ENCODE measurements at places on chromosomes 2 and 18. TPM values are rescaled to one million over a fixed set of nuclear protein-coding genes. Genes with fewer than 3 reads are reported as not detected.
A peak's percentile ranks its signal among the peaks of the same experiment; 100 is the strongest.

Gene CAPG
- 23.9 TPM for total RNA-seq

DNA sequence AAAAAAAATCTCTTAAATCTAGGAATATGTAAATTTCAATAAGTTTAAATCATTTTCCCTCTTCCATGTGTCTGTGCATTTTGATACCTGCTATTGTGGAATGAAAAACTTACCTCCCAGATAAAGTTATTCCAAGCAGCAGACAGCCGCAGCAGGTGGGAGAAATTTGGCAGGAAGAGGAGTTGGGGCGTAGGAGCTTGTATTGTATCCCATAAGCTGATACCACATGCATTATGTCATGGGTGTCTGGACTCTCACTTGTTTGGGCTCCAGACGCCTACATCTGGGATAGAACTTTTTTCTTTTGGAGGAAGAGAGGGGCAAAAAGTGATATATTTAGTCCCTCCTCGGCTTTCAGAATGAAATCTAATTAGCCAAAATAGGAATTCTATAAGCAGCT is 59.3 kb upstream of the TCF4 start:
- no peaks in the 10 kb centered on the region for H3K27me3 ChIP-seq
- no peaks in the 10 kb centered on the region for H3K36me3 ChIP-seq
- H3K4me3 ChIP-seq, result no peak overlapping the region
- no peaks in the 10 kb centered on the region for H3K4me1 ChIP-seq

DNA sequence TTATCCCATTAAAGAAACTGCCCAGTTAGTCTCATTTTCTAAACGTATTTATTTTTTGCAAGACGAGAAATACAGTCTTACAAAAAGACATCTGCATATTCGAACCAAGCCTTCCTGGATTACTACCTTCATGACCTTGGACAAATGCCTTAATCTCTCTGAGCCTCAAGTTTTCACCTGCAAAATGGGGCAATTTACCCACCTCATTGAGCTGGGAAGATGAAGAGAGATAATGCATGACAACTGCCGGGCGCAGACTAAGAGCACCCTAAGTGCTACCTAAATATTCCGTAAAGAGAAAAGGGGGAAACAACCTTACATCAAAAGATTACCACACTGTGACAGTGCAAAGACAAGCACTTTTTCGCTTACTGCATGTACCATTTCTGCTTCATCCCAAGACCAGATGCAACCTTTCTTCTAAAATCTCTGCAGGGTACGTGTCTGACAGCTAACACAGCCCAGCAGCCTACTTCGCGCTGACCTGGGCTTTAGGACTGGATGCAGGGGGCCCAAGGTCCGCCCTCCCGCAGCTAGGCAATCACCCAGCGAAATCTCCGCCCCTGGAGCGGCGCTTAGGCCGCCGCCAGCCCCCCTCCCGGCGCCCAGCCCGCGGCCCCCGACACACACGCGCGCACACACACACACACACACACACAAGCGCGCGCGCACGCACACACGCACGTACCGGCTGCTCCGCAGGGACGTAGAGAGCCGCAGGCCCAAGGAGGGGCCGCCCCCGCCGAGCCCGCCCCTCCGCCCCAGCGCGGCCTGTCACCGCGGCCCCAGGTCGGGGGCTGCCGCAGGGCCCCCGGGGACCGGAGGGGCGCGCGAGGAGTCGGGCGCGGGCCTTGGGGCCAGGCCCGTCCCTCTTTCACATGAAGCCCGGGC is 766 bp downstream of the MAP3K2 start:
- H3K4me1 ChIP-seq, result peaks cover 12% of the 10 kb centered on the region
- DNase-seq, result peak; percentile 91
- H3K27ac ChIP-seq, result peak overlapping the region; percentile 98
- peaks cover 10% of the 10 kb centered on the region for H3K27me3 ChIP-seq

Gene ASIC4
- total RNA-seq, result 2.4 TPM

- H3K27ac ChIP-seq, result no peak overlapping the region
- H3K4me3 ChIP-seq, result no peak overlapping the region
- no peaks in the 10 kb centered on the region for H3K27me3 ChIP-seq
- no peaks in the 10 kb centered on the region for H3K4me1 ChIP-seq
- peaks cover 30% of the 10 kb centered on the region for H3K36me3 ChIP-seq
Measured at GRCh38 chr2:37274359-37274965, 43.0 kb downstream of the NDUFAF7 start.

DNA sequence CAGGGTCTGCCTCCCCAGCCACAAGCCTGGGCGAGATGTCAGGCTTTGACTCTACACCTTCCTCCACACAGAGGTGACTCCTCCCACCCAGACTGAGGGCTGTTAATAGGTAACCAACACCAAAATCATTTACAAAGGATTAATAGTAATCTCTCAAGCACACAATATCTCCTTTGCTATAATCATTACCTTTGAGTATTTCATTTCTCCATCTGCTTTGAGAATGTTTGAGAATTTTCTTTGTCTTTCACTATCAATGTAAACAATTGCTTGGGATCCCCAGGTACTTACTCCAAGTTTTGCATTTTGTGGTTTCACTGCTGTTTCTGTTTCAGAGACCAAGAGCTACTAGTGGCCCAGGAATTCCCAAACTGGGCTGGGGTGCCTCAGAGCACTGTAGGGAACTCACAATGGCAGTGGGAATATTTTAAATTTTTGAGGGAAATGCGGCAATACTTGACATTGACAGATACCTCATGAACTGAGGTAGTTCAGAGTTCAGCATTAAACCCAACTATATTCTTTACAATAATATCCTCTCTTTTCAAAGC is 166.4 kb upstream of the MGAT5 start:
- H3K27ac ChIP-seq, result peak overlapping the region; percentile 35
- H3K4me1 ChIP-seq, result peaks cover 18% of the 10 kb centered on the region
- H3K27me3 ChIP-seq, result no peaks in the 10 kb centered on the region
- H3K36me3 ChIP-seq, result no peaks in the 10 kb centered on the region

GRCh38 chr2:229401171-229401865 is 130.2 kb upstream of the PID1 start:
- no peaks in the 10 kb centered on the region for H3K4me1 ChIP-seq
- H3K27ac ChIP-seq, result no peak overlapping the region
- H3K4me3 ChIP-seq, result no peak overlapping the region
- H3K36me3 ChIP-seq, result no peaks in the 10 kb centered on the region
- no peak for DNase-seq

GRCh38 chr2:62692225-62692624 is 13.3 kb upstream of the EHBP1 start:
- H3K27me3 ChIP-seq, result no peaks in the 10 kb centered on the region
- H3K4me1 ChIP-seq, result peaks cover 3% of the 10 kb centered on the region
- DNase-seq, result no peak
- H3K4me3 ChIP-seq, result no peak overlapping the region
- no peaks in the 10 kb centered on the region for H3K36me3 ChIP-seq
- no peak overlapping the region for H3K27ac ChIP-seq

GRCh38 chr2:100784681-100785080 is 35.3 kb upstream of the NPAS2 start:
- no peaks in the 10 kb centered on the region for H3K36me3 ChIP-seq
- no peak for DNase-seq
- no peaks in the 10 kb centered on the region for H3K27me3 ChIP-seq
- peaks cover 7% of the 10 kb centered on the region for H3K4me1 ChIP-seq
- no peak overlapping the region for H3K27ac ChIP-seq

Gene AOX1
- total RNA-seq, result 5.7 TPM

- no peaks in the 10 kb centered on the region for H3K27me3 ChIP-seq
- no peaks in the 10 kb centered on the region for H3K4me1 ChIP-seq
- no peak overlapping the region for H3K4me3 ChIP-seq
- H3K27ac ChIP-seq, result no peak overlapping the region
Measured at GRCh38 chr2:31302940-31303563, 69.1 kb downstream of the EHD3 start.

GRCh38 chr2:43758739-43759138 is 15.1 kb upstream of the DYNC2LI1 start:
- H3K36me3 ChIP-seq, result no peaks in the 10 kb centered on the region
- no peak overlapping the region for H3K27ac ChIP-seq
- DNase-seq, result no peak
- no peak overlapping the region for H3K4me3 ChIP-seq
- no peaks in the 10 kb centered on the region for H3K27me3 ChIP-seq

DNA sequence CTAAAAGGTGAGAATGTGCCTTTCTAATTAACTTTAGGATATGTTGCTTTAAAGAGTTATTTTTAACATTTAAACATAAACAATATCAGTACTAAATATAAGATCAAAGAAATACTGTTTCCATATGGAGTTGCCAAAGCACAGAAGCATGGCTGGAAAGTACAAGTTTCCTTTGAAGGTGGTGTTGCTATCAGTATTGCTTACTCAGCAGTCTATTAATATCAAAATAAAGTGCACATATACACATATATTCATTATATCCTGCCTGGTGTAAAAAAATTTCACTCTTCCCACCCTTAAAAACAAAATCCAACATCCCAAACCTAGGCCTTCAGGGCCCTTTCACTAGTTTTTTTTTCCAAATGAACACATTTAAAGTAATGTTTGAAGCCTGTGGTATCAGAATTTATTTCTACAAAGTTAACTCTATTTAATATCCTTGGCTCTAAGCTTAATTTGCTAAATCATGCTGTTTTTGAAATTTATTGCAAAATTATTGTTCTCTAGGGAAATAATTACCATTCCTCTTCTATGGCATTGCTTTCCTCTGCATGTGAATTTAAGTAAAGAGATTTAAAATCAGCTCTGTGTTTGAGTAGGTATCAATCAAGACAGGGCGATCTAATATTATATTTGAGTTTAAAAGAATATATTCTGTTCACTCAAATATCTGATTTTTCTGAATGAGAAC is 192.7 kb upstream of the MEIS1 start:
- peaks cover 3% of the 10 kb centered on the region for H3K4me1 ChIP-seq
- H3K27ac ChIP-seq, result no peak overlapping the region

DNA sequence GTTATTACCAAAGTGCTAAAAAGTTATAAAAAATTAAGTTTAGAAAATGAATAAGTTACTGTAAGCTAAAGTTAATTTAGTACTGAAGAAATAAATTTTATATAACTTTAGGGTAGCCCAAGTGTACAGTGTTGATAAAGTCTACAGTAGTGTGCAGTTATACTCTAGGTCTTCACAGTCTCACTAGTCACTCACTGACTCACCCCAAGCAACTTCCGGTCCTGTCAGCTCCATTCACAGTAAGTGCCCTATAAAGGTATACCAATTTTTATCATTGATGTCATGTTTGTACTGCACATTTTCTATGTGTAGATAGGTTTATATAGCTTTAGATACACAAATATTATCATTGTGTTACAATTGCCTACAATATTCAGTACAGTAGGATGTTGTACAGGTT is 518.3 kb upstream of the PIK3C3 start:
- DNase-seq, result no peak
- no peaks in the 10 kb centered on the region for H3K36me3 ChIP-seq
- H3K27me3 ChIP-seq, result no peaks in the 10 kb centered on the region
- no peak overlapping the region for H3K27ac ChIP-seq
- H3K4me1 ChIP-seq, result no peaks in the 10 kb centered on the region

Gene TUBA4A
- 0.56 TPM for total RNA-seq

Gene BCL2
- total RNA-seq, result 4.9 TPM

Gene IHH
- 0.06 TPM for total RNA-seq

Gene PGAP1
- 65.5 TPM for total RNA-seq

DNA sequence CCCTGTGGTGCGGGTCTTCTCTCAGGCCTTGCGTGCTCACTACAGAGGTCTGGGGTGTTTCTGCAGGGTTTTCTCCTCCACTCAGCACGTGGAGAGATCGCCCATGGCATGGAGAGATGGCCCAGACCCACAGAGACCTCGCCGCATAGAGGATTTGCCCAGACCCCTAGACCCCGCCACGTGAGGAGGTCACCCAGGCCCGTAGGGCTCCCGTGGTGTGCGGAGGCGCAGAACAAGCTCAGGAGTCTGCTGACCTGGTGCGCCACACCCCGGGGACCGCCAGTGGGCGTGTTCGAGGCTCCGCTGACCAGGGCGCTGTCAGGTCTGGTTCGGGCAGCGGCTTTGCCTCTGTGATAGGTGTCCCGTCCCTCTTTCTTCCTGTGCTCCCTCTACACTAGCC is 64.5 kb downstream of the ADI1 start:
- H3K27ac ChIP-seq, result no peak overlapping the region
- no peaks in the 10 kb centered on the region for H3K27me3 ChIP-seq
- no peak for DNase-seq
- H3K4me1 ChIP-seq, result no peaks in the 10 kb centered on the region

Gene SKOR2
- total RNA-seq, result not detected

Gene NT5DC4
- not detected for total RNA-seq

Gene SLC38A11
- total RNA-seq, result not detected

GRCh38 chr2:216516730-216517350 is 18.2 kb downstream of the RPL37A start:
- no peaks in the 10 kb centered on the region for H3K36me3 ChIP-seq
- peaks cover 7% of the 10 kb centered on the region for H3K4me1 ChIP-seq
- no peaks in the 10 kb centered on the region for H3K27me3 ChIP-seq
- H3K4me3 ChIP-seq, result no peak overlapping the region
- H3K27ac ChIP-seq, result no peak overlapping the region

DNA sequence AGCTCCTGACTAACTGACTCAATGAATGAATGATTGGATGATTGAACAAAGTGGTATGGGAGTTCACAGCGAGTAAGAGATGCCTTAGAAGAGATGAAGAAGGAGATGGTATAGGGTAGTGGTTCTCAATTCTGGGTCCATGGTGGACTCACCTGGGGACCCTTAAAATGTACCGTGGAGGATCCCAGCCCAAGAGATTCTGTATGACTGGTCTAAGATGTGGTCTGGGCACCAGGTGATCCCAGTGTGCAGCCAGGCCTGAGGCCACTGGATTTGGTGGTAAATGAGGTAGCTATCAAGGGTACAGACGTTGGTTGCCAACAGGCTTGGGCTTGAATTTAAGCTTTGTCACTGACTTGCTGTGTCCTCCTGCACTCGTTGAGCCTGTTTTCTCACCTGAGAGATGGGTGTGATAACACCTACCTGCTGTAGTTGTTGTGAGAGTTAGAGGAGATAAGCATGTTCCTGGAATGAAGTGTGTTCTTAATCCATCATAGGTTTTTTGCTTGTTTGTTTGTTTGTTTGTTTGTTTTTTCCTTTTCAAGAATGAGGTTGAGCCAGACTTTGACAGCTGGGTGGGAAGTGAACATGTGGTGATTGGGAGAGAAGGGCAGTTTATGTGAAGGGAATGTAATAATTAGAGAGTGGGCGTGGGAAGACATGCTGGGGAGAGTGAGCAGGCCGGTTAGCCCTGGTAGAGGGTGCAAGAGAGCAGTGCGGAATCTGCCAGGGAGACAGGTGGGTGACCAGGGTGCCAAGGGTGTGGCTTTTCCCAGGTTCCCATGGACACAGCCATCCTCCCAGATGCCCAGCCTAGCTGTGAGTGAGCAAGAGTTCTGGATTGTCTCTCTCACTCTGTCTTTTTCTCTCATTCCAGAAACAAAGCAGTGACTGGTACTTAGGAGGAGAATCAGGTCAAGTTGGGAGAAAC is 31.4 kb upstream of the IL1B start:
- H3K27ac ChIP-seq, result no peak overlapping the region
- no peaks in the 10 kb centered on the region for H3K27me3 ChIP-seq
- DNase-seq, result no peak
- H3K4me1 ChIP-seq, result no peaks in the 10 kb centered on the region
- no peaks in the 10 kb centered on the region for H3K36me3 ChIP-seq
- H3K4me3 ChIP-seq, result no peak overlapping the region

Gene ABCB11
- 0.09 TPM for total RNA-seq

Gene LIMS3
- not detected for total RNA-seq

Gene TCF7L1
- 1.0 TPM for total RNA-seq
